ENCODE measurements at places on chromosomes 11 and 22. TPM values are rescaled to one million over a fixed set of nuclear protein-coding genes. Genes with fewer than 3 reads are reported as not detected.

OR52N4 gene
- not detected for total RNA-seq

SLC15A3 gene
- 66.3 TPM for total RNA-seq

SLC29A2 gene
- 6.6 TPM for total RNA-seq

KCNA4 gene
- total RNA-seq, result not detected

FJX1 gene
- 50.2 TPM for total RNA-seq

NELL1 gene
- not detected for total RNA-seq

MTFP1 gene
- total RNA-seq, result 13.0 TPM

GSC2 gene
- not detected for total RNA-seq

FAM180B gene
- not detected for total RNA-seq

OR52H1 gene
- not detected for total RNA-seq

OR5P2 gene
- total RNA-seq, result 1.4 TPM

OMP gene
- 0.67 TPM for total RNA-seq

ZBED5 gene
- 32.9 TPM for total RNA-seq

MEI1 gene
- total RNA-seq, result 0.19 TPM

NPAS4 gene
- 0.50 TPM for total RNA-seq

NDUFV1 gene
- total RNA-seq, result 117 TPM

CTTN gene
- 291 TPM for total RNA-seq

APOBEC3A gene
- not detected for total RNA-seq

CNGA4 gene
- 0.31 TPM for total RNA-seq

INPP5J gene
- total RNA-seq, result 3.0 TPM

OR52I2 gene
- not detected for total RNA-seq

PNPLA3 gene
- 10.8 TPM for total RNA-seq

NUDT8 gene
- 4.5 TPM for total RNA-seq

HEPN1 gene
- not detected for total RNA-seq

MIAT gene
- 22.8 TPM for total RNA-seq

TENM4 gene
- 13.3 TPM for total RNA-seq

HOATZ gene
- total RNA-seq, result 0.43 TPM

LRRC56 gene
- total RNA-seq, result 0.82 TPM

ZC3H12C gene
- 12.0 TPM for total RNA-seq

MS4A1 gene
- total RNA-seq, result not detected

SUSD2 gene
- 0.72 TPM for total RNA-seq

LYVE1 gene
- 0.27 TPM for total RNA-seq

SEC14L6 gene
- 0.16 TPM for total RNA-seq

GSTT2B gene
- total RNA-seq, result 4.9 TPM

MTMR3 gene
- total RNA-seq, result 37.3 TPM

KDM4D gene
- 0.93 TPM for total RNA-seq

TMEM135 gene
- 30.2 TPM for total RNA-seq

KCNE3 gene
- total RNA-seq, result 0.31 TPM

PPP1CA gene
- total RNA-seq, result 157 TPM

MS4A6E gene
- not detected for total RNA-seq

USH1C gene
- not detected for total RNA-seq

SLC22A9 gene
- total RNA-seq, result not detected

STX5 gene
- total RNA-seq, result 45.7 TPM

KCNK4 gene
- 0.52 TPM for total RNA-seq

OR4A16 gene
- not detected for total RNA-seq

TMEM218 gene
- 11.6 TPM for total RNA-seq

LARGE1 gene
- total RNA-seq, result 92.6 TPM

SF1 gene
- total RNA-seq, result 215 TPM

KRTAP5-4 gene
- total RNA-seq, result not detected

GAL3ST3 gene
- total RNA-seq, result 0.61 TPM

DBX1 gene
- not detected for total RNA-seq
